Progenitor cell of endocrine pancreas (in vitro differentiated cells): ENCODE measurements at places on chromosomes 5 and 9.

- no peak for DNase-seq
Observed at GRCh38 chr9:81116340-81117137, 572.8 kb downstream of the TLE1 start.

GRCh38 chr9:83153030-83153429 lies 90.1 kb upstream of the RASEF start:
- DNase-seq = no peak

- no peak for DNase-seq
Observed at GRCh38 chr5:68265822-68266395, 50.4 kb downstream of the PIK3R1 start.

GRCh38 chr5:159668556-159668955 lies 247.7 kb upstream of the ADRA1B start:
- no peak for DNase-seq

- no peak for DNase-seq
Observed at GRCh38 chr5:90866915-90867731, 308.5 kb downstream of the ADGRV1 start.

GRCh38 chr5:122458278-122458872 lies 146.3 kb downstream of the SNCAIP start:
- no peak for DNase-seq

- no peak for DNase-seq
Observed at GRCh38 chr5:172335721-172336120, 52.2 kb upstream of the UBTD2 start.

- no peak for DNase-seq
Observed at GRCh38 chr5:154947778-154948177, 6.9 kb downstream of the MRPL22 start.

DNA sequence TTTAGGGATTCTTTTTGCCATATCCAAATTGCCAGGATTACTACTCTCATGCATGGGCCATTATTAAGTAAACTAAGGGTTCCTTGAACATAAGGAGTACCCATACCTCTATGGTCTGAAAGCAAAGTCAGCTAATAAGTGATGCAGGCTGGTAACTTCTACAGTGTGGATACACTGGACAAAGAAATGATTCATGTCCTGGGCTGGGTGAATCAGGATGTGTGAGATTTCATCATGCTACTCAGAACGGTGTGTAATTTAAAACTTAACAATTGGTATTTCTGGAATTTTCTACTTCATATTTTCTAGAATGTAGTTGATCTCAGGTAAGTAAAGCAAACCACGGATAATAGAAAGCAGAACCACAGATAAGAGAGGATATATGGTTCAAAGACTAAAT lies 428.8 kb downstream of the CHSY3 start:
- no peak for DNase-seq

DNA sequence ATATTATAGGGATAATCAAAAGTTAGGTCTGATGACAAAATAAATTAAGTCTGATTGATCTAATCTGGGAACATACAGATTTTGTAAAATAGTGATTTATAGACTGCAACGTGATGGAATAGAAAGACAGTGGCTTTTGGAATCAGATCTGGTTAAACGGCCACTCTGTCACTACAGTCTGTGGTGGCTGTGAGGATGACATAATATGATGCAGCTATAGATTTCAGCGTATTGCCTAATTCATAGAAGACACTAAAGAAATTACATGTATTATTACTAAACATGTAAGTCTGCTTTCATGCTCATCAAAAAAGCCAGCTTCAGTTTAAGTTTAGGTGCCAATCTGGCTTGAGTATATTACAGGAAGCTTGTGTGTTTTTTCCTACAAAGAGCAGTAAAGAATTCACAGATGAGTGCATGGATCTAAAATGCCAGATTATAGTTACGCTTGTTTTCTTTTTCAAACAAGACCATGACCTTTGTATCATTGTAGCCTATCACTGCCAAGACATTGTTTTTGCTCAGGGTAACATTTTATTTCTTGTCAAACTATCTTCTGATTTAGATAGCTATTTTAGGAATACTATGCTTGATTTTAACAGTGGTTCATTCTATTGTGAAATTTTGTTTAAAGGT lies 25.7 kb downstream of the CPEB4 start:
- DNase-seq = no peak
